Chondrocyte (in vitro differentiated cells): ENCODE measurements at places on chromosomes 7 and 10. TPM values are rescaled to one million over a fixed set of nuclear protein-coding genes. Genes with fewer than 3 reads are reported as not detected.

Gene GLRX3
- 57.5 to 75.0 TPM (median 60.5 TPM) in 3 replicates for total RNA-seq

Gene LDB3
- 4.0 to 22.7 TPM (median 21.5 TPM) in 3 replicates for total RNA-seq

Gene DRGX
- not detected in 3 replicates for total RNA-seq

Gene CXCL12
- total RNA-seq: 22.7 to 69.4 TPM (median 65.5 TPM) in 3 replicates

Gene GPR26
- not detected in 3 replicates for total RNA-seq

Gene PKD2L1
- total RNA-seq: not detected in 3 replicates

GRCh38 chr7:45460379-45460778 lies 113.8 kb upstream of the ADCY1 start:
- H3K27ac ChIP-seq: no peak overlapping the region
- H3K4me1 ChIP-seq: no peaks in the 10 kb centered on the region
- DNase-seq: no peak
- H3K36me3 ChIP-seq: no peaks in the 10 kb centered on the region

DNA sequence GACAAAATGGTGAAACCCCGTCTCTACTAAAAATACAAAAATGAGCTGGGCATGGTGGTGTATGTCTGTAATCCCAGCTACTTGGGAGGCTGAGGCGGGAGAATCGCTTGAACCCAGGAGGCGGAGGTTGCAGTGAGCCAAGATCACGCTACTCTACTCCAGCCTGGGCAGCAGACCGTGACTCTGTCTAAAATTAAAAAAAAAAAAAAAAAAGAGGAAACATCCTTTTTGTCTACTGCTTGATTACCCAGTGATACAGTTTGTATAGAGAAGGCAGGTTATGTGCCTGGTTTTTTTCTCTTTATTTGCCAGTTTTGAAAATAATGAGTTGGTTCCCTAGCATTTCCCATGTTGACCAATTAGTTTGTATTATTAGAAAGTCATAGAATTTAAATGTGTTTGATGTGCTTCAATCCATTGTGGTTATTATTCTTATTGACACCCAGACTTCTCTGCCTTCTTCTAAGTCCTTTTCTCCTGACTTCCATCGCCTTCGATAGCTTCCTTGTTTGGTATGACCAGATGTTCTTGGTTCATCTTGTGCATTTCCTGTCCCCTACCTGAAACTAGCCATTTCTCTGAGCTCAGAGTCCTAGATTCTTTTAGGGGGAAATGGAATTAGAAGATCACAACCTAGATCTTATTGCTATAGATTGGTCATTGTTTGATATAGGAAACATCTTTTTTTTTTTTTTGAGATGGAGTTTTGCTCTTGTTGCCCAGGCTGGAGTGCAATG lies 43.2 kb downstream of the VKORC1L1 start:
- H3K4me3 ChIP-seq: no peak overlapping the region
- H3K27ac ChIP-seq: no peak overlapping the region
- peaks cover 11% of the 10 kb centered on the region for H3K4me1 ChIP-seq
- H3K36me3 ChIP-seq: peaks cover 1% of the 10 kb centered on the region
- no peaks in the 10 kb centered on the region for H3K27me3 ChIP-seq

- H3K27ac ChIP-seq: no peak overlapping the region
- no peaks in the 10 kb centered on the region for H3K4me1 ChIP-seq
- H3K27me3 ChIP-seq: no peaks in the 10 kb centered on the region
- no peak overlapping the region for H3K4me3 ChIP-seq
- peaks cover 6% of the 10 kb centered on the region for H3K36me3 ChIP-seq
- DNase-seq: no peak
These were observed 46.4 kb downstream of the CASD1 start for GRCh38 chr7:94556028-94556427.

- no peak overlapping the region for H3K27ac ChIP-seq
- no peaks in the 10 kb centered on the region for H3K36me3 ChIP-seq
- DNase-seq: no peak
- H3K27me3 ChIP-seq: peaks cover 5% of the 10 kb centered on the region
These were observed 53.9 kb downstream of the TACC2 start for GRCh38 chr10:122042836-122043235.

DNA sequence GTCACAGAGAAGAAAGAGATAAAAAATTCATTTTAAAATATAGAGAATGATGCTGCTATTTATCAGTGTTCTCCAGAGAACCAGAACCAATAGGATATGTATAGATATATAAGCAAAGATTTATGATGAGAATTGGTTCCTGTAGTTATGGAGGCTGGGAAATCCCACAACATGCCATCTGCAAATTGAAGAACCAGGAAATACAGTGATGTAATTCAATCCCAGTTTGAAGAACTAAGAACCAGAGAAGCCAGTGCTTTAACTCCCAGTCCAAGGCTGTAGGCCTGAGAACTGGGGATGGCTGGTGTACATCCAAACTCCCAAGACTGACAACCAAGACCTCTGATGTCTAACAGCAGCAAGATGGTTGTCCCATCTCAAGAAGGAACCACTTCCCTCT lies 192.9 kb upstream of the PLXDC2 start:
- DNase-seq: no peak
- no peaks in the 10 kb centered on the region for H3K36me3 ChIP-seq
- no peak overlapping the region for H3K27ac ChIP-seq
- H3K4me1 ChIP-seq: peaks cover 12% of the 10 kb centered on the region
- H3K4me3 ChIP-seq: no peak overlapping the region

DNA sequence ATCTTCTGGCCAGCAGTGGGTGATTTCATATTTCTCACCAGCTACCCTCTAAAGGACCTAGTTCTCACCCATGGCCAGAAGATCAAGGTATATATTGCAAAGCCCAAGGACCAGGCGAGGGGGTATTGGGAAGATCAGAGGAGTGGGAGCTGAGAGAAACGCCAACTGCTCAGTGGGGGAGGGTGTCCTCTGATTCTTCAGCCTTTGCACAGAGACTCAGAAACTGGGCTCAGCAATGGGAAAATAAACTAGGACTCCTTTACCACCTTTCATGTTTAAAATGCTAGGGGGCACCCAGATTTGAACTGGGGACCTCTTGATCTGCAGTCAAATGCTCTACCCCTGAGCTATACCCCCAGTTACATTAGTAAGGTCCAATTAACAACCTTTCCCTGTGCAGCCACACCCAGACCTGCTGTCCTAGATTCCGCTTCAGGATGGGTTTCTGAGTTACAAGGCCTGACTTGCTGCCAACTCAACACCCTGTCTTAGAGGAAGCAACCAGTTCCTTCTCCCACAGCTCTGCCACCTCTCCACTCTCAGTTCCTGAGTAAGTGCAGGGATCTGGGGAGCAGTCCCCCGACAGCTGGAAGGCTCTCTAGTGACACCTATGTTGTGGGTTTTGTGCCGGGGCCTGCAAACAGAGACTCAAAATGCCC lies 93.5 kb downstream of the ZNF783 start:
- H3K36me3 ChIP-seq: no peaks in the 10 kb centered on the region
- no peak for DNase-seq
- peaks cover 2% of the 10 kb centered on the region for H3K27me3 ChIP-seq
- H3K27ac ChIP-seq: no peak overlapping the region
- no peaks in the 10 kb centered on the region for H3K4me1 ChIP-seq

GRCh38 chr7:128946936-128947830 lies 9.5 kb downstream of the IRF5 start:
- no peak overlapping the region for H3K27ac ChIP-seq
- no peak overlapping the region for H3K4me3 ChIP-seq
- no peaks in the 10 kb centered on the region for H3K4me1 ChIP-seq
- no peak for DNase-seq
- H3K36me3 ChIP-seq: no peaks in the 10 kb centered on the region

DNA sequence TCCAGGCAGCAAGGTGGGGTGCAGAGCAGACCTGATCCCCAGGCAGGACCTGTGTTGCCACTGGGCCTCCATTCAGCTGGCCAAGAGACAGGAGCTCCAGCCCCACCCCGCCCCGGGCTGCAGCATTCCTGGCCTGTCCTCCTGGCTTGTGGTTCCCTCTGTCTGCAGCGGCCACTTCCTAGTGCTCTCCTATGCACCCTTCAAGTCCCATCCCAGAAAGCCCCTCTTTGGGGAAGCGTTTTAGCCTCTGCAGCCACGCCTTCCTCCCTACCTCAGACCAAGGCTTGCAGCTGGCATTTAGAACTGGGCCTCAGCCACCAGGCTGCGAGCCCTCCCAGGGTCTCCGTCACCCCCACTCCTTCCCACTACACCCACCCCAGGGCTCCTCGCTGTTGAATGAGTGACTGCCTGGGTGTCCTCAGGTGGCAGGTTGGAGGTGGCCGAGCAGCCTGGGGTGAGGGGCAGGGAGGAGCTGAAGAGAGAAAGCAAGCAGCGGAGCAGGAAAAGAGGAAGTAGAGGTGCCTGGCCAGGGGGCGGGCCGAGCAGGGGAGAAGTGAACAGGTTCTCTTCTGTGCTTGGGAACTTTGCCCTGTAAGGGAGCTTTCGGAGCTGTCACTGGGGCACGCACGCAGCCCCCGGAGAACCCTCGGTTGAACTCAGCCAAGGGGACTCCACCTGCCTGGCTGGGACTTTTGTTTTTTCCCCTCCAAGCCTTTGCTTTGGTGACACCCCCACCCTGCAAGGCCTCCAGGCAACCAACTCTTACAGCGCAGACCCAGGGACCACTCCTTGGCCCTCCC lies 109.1 kb upstream of the TNRC18 start:
- H3K27me3 ChIP-seq: no peaks in the 10 kb centered on the region
- H3K36me3 ChIP-seq: peaks cover 15% of the 10 kb centered on the region
- no peak for DNase-seq
- no peak overlapping the region for H3K27ac ChIP-seq

GRCh38 chr7:135755351-135755753 lies 6.7 kb upstream of the FAM180A start:
- no peak overlapping the region for H3K27ac ChIP-seq
- H3K36me3 ChIP-seq: no peaks in the 10 kb centered on the region
- H3K27me3 ChIP-seq: no peaks in the 10 kb centered on the region
- DNase-seq: no peak
- H3K4me3 ChIP-seq: no peak overlapping the region

GRCh38 chr7:73439410-73439704 lies 5.8 kb downstream of the FZD9 start:
- no peaks in the 10 kb centered on the region for H3K27me3 ChIP-seq
- no peak overlapping the region for H3K27ac ChIP-seq
- peaks cover 28% of the 10 kb centered on the region for H3K36me3 ChIP-seq
- H3K4me1 ChIP-seq: peaks cover 24% of the 10 kb centered on the region
- H3K4me3 ChIP-seq: no peak overlapping the region
- DNase-seq: no peak

GRCh38 chr10:35643151-35644049 lies 1.3 kb upstream of the FZD8 start:
- no peak for DNase-seq
- H3K27ac ChIP-seq: peak overlapping the region; percentile 89
- peaks cover 12% of the 10 kb centered on the region for H3K36me3 ChIP-seq
- H3K27me3 ChIP-seq: no peaks in the 10 kb centered on the region
- peak overlapping the region; percentile 82 for H3K4me3 ChIP-seq

DNA sequence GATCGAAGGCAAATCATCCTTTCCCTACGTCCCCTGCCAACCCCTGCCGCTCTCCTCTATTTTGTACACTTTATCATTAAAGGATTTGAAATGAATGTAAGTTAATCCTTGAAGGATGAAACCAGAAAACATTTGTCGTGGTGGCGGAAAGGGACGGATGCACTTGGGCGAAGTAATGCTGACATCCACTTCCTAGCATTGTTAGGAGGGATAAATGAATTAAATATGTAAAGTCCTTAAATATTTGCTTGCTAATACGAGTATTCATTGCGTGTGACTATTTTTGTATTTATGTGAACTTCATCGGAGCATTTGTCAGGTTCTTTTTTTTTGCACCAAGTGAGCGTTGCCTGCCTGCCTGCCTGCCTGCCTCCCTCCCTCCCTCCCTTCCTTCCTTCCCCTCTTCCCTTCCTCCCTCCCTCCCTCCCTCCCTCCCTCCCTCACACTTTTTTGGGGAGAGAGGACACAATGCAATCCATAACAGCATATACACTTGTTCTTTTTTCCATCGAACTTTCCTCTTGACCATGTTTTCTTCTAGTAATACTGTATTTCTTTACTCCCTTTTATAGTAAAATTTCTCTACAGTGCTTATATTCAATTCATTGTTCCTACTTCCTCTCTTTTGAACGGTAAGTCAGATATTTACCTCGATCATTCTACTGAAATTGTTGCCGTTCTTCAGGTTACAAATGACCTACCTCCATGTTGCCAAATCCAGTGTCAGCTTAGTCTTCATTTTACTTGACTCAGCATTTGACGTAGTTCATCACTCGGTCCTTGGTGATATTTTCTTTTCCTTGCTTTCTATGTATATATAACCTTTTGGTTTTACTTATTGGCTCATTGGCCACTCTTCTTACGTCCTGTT lies 831 bp downstream of the CCDC7 start:
- peaks cover 1% of the 10 kb centered on the region for H3K36me3 ChIP-seq
- H3K27me3 ChIP-seq: no peaks in the 10 kb centered on the region
- peak overlapping the region; percentile 89 for H3K4me3 ChIP-seq
- H3K4me1 ChIP-seq: peaks cover 18% of the 10 kb centered on the region
- no peak for DNase-seq
- peak overlapping the region; percentile 96 for H3K27ac ChIP-seq

GRCh38 chr7:149681274-149681673 lies 92.1 kb downstream of the ZNF467 start:
- no peak overlapping the region for H3K4me3 ChIP-seq
- peaks cover 6% of the 10 kb centered on the region for H3K27me3 ChIP-seq
- DNase-seq: no peak
- peaks cover 6% of the 10 kb centered on the region for H3K4me1 ChIP-seq
- no peaks in the 10 kb centered on the region for H3K36me3 ChIP-seq

- no peak overlapping the region for H3K4me3 ChIP-seq
- no peak overlapping the region for H3K27ac ChIP-seq
- no peak for DNase-seq
- peaks cover 29% of the 10 kb centered on the region for H3K4me1 ChIP-seq
- no peaks in the 10 kb centered on the region for H3K36me3 ChIP-seq
These were observed 24.8 kb downstream of the DLG5 start for GRCh38 chr10:77901743-77902142.

- DNase-seq: no peak
- no peaks in the 10 kb centered on the region for H3K27me3 ChIP-seq
- no peaks in the 10 kb centered on the region for H3K36me3 ChIP-seq
- H3K4me3 ChIP-seq: no peak overlapping the region
- no peak overlapping the region for H3K27ac ChIP-seq
These were observed 41.9 kb downstream of the SPAM1 start for GRCh38 chr7:123966936-123967335.

DNA sequence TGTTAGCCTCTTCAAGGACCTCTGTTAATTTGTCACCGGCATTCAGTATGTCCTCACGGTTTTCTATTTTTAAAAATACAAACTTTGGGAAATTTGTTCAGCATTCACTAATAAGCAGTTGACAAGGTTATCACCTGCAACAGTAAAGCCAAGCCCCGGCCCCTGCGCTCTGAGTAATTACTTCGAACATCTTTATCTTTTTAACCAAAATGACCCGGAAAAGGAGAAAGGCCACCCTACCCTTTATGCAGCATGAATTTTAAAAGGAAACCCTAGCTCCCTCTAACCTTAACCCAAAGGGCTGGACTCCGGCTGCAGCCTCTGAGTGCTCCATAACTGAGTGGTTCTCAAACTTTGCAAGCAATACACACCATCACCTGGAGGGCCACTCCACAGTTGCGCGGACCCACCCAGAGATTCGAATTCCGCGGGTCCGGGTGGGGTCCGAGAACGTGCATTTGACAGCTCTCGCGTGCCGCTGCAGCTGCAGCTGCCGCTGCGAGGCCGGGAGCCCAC lies 940 bp downstream of the NSMCE4A start:
- peaks cover 15% of the 10 kb centered on the region for H3K4me1 ChIP-seq
- H3K27ac ChIP-seq: peak overlapping the region; percentile 49
- peak overlapping the region; percentile 77 for H3K4me3 ChIP-seq

- no peaks in the 10 kb centered on the region for H3K27me3 ChIP-seq
- H3K4me1 ChIP-seq: no peaks in the 10 kb centered on the region
- no peak overlapping the region for H3K27ac ChIP-seq
- DNase-seq: peak; percentile 9
- H3K36me3 ChIP-seq: peaks cover 11% of the 10 kb centered on the region
These were observed 57.0 kb downstream of the CDC123 start for GRCh38 chr10:12252882-12253546.

- peaks cover 1% of the 10 kb centered on the region for H3K36me3 ChIP-seq
- DNase-seq: no peak
- H3K27ac ChIP-seq: no peak overlapping the region
- H3K27me3 ChIP-seq: peaks cover 8% of the 10 kb centered on the region
These were observed 90.6 kb upstream of the CDK1 start for GRCh38 chr10:60687679-60688078.
